ENCODE measurements at places on chromosomes 7 and 10.

DNA sequence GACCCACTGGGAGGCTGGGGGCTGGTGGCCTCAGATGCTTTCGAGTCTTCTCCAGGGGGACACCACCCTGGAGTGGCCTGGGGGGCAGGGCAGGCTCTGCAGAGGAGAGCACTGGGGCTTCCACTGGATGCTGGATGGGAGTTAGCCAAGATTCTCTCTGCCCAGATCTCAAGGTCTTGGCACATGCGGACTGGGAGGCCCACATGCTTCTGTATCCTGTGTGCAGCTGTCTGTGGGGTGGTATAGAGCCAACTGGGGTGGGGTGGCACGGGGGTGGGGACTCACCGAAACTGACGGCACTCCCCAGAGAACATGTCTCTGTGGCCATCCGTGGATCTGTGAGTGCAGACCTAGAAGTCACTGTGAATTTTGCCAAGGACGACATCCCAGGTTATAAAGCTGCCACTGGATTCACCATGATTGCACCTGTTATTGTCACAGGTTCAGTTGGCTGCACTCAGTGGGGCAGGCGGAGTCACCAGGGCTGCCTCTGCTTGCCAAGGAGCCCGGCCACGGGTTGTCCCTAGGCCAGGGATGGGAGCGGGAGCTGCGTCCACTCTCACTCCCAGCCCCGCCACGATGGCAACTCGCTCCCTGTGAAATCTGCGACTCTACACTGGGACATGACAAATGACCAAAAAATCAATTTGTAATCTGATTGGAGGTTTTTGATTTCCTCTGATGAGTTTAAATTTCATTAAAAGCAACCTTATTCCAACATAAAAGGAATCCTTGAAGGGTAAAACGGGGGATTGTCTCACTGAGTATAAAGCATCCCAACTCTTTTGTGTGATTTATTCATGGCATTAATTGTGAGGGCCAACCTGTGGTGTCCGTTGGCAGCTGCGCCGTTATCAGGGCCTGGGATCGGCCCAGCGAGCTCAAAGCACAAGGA is 131.3 kb downstream of the EBF3 start:
- no peak for DNase-seq

GRCh38 chr10:55426138-55426537 is 625.1 kb upstream of the PCDH15 start:
- no peak for DNase-seq

DNA sequence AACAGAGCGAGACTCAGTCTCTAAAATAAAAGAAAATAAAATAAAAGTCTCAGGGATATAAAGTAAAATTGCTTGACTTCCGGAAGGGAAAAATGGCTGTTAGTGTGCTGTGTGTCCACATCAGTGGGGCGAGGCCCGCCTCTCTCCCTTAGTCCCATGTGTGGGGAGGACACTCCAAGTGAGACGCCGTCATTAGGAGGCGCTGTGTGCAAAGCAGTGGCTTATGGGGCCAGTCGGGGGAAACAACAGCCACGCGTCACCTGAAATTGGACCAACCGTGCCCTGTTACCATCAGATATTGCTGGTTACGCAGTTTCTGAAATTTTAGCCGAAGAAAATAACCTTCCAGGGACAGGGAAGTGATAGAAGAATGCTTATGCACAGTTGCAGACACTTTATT is 15.8 kb downstream of the SFXN4 start:
- DNase-seq = no peak

DNA sequence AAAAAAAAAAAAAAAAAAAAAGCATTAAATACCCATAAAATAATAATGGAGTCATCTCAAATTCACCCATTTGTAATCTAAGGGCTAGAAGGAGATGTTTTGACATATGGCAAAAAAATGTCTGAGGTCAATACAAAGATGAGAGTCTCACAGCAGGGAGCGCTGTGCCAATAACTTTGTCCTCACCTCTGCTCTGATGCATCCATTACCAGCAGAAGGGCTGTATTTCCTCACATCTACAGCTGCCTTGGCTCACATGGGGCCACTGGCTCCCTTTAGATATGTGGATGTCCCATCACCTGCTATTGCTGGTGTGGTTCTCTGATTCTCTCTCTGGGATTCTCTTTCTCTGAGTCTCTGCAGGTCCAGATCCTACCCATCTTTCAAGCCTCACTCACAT is 90.3 kb upstream of the FAM133B start:
- DNase-seq = no peak

- DNase-seq = no peak
These were observed 25.9 kb downstream of the SFXN4 start for GRCh38 chr10:119139464-119140067.

DNA sequence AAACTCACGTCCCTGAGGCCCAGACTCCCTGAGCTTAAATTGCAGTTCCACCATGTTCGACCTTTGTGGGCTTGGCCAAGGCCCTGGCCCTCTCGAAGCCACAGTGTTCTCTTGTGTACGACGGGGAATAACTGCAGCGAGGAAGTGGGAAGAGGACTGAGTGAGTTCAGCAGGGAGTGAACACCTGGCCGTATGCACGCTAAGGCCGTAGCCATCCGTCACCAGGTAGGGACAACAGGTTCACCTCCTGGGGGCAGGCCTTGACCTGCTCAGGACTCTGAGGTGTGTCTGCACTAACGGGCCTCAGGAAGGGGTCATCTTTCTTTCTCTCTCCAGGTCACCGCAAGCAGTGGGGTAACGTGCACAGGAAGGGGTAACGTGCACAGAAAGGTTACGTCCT is 67.2 kb upstream of the CTBP2 start:
- no peak for DNase-seq

DNA sequence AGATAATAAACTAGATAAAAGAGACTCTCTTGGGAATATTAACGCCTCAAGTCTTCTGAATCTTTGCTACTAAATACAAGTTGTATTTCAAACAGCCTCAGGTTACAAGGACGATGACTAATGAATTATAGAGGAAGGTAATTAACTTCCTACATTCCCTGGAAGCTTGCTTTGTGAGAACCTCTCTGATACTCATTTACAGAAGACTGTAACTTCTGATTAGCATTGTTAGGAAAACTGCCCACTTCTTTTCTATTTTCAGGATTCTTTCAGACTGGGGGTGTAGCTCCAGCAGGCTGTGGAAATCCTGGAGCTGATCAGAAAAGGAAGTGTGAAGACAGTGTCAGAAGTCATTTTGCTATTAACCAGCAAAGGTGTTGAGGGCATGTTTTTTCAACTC is 316.7 kb upstream of the NPSR1 start:
- no peak for DNase-seq

- DNase-seq = no peak
These were observed 26.2 kb upstream of the BMPR1A start for GRCh38 chr10:86730227-86730626.

- DNase-seq = peak; percentile 60
These were observed 3.8 kb downstream of the KAZALD1 start for GRCh38 chr10:101065481-101066145.

DNA sequence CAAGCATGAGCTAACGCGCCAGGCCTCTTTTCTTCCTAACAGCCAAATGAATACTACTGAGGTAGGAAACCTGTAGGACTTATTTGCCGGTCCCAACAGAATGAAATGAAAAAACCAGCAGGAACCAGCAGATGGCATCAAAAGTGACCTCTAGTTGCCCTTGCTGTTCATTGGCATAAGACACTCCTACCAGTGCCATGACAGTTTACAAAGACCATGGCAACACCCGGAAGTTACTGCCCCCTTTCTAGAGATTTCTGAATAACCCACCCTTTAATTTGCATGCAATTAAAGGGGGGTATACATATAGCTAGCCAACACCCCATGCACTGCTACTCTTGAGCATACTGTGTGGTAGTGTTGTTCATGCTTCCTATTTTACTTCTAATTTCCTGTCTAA is 65.2 kb downstream of the ATE1 start:
- no peak for DNase-seq

- DNase-seq = peak; percentile 59
These were observed 78.5 kb downstream of the OAT start for GRCh38 chr10:124340033-124340760.

DNA sequence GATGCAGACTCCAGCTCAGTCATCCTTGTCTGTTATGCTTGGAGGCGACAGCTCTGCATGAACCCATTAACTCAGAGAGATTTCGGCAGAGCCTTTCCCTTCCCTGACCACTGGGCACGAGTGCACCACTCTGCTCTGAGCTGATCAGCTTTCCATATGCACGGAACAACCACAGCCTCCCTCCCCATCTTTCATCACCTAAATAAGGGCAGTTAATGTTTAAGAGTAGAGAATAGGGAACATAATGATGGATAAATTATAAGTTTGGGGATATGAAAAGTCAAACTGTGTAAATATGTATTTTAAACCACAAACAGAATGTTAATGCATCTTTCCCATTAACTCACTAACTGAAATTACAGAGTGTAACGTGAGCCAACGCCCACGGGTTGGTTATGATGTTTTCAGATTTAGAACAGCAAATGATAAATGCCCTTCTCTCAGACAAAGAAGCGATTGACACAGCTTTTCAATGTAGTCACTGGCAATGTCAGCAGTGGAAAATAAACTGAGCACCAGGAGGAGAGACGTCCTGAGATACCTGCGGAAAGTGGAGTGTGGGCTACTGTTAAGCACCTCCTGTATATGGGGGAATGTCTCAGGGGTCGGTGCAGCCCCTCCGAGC is 658.2 kb downstream of the LRMDA start:
- DNase-seq = peak; percentile 57

DNA sequence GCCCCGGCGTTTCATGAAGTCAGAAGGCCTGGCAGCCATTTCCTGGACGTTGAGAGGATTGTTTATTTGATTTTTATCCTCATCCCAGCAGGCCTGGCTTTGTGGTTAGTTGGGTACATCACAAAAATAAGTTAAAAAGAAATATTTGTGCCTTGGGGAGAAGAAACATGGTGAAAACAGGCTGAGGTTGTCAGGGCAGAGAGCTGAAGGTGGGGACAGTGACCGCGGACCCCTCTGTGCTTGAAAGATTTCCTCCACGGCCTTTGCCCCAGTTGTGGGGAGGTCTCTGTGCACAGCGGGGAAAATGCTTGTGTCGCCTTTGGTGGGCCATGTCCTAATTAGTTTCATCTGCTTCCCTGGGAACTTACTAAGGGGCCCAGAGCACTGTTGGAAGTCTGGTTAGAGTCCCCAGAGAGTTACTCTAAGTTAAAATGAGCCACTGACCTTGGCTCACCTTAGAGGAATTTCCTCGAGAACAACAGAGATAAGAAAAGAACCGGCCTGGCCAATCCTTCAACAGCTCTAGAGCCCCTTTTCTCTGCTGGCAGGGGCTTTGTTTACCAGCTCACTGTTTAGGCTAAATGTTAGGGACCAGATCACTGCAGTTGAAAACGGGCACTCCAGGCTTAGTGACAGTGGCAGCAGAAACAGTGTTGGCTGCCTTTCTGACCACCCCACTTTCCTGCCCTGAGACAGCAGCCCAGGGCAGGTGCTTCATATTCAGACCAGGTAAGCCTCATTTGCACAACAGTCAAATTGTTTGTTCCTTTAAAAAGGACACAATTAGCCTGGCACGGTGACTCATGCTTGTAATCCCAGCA is 37.9 kb downstream of the CRCP start:
- no peak for DNase-seq

DNA sequence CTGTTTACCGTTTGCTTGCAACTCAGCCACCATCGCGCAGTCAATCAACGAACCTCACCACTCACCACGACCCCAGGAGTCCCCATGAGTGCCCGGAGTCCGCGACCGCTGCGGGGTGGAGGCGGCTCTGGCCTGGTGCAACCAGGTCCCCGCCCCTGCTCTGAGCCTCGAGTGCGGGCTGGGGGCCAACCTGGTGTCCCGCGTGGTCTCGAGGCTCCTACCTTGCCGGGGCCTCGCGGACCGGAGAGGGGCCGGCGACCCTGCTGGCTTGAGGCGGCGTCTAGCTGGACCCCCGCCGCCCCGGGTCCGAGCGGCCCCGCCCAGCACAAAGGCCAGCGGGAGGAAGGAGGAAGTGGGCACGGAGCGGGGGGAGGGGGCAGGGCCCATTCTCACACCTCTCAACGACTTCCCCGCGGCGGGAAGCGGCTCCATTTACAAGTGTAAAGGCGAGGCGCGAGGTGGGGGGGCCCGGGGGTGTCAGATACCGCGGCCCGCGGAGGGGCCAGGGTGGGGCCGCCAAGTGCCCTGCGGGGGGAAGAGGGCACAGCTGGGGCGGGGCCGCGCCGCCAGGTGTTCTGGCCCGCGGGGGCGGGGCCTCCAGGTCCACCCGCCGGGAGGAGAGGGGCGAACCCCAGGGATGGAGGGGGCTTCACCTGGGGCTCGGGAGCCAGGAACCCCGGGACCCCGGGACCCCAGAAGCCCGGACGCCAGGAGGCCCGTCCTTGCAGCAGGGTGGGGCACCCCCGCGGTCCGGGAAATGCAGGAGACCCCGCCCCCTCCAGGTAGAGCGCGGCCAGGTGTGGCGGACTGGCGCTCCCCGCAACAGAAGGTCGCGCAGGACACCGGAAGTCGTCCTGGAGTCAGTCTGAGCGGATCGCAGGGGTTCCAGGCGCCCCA is 8.6 kb downstream of the CTBP2 start:
- no peak for DNase-seq

- DNase-seq = no peak
These were observed 47.3 kb upstream of the GATAD1 start for GRCh38 chr7:92400013-92400412.

Data from femur (tissue), 1 donor.